ENCODE measurements at places on chromosomes 2 and 18. TPM values are rescaled to one million over a fixed set of nuclear protein-coding genes. Genes with fewer than 3 reads are reported as not detected.

PLGLB1 gene
- total RNA-seq, result not detected

HRH4 gene
- total RNA-seq, result not detected

IL18R1 gene
- 0.53 TPM for total RNA-seq

CLEC4F gene
- total RNA-seq, result not detected

FAM237A gene
- not detected for total RNA-seq

CELF4 gene
- not detected for total RNA-seq

DPYSL5 gene
- total RNA-seq, result not detected

GKN2 gene
- total RNA-seq, result not detected

LYPD6B gene
- total RNA-seq, result not detected

HES6 gene
- 2.7 TPM for total RNA-seq

LBX2 gene
- 1.7 TPM for total RNA-seq

C2orf78 gene
- not detected for total RNA-seq

C1QL2 gene
- not detected for total RNA-seq

OBSL1 gene
- total RNA-seq, result 52.1 TPM

ST6GAL2 gene
- 0.58 TPM for total RNA-seq

IL1A gene
- under 0.01 TPM for total RNA-seq

ZNF804A gene
- total RNA-seq, result 3.9 TPM

FECH gene
- 23.4 TPM for total RNA-seq

BCL2 gene
- not detected for total RNA-seq

MEP1B gene
- total RNA-seq, result not detected

MOB4 gene
- 33.8 TPM for total RNA-seq

AOX1 gene
- total RNA-seq, result 116 TPM

IL1B gene
- total RNA-seq, result 0.18 TPM

SFT2D3 gene
- total RNA-seq, result 4.0 TPM

NCL gene
- total RNA-seq, result 91.1 TPM

CFAP65 gene
- not detected for total RNA-seq

CACNB4 gene
- total RNA-seq, result not detected

DUSP19 gene
- total RNA-seq, result 5.8 TPM

TXNDC2 gene
- not detected for total RNA-seq

All from myometrial cell (primary cell).